Activated CD4-positive, alpha-beta T cell treated with anti-CD3 and anti-CD28 coated beads, Interleukin-2, amount 50 U/mL, for 48 hours (primary cell): ENCODE measurements at places on chromosomes 12 and 14.

GRCh38 chr12:4147031-4147481 lies 126.5 kb upstream of the CCND2 start:
- no peak for DNase-seq

GRCh38 chr14:30808576-30808975 lies 65.8 kb upstream of the COCH start:
- DNase-seq, result no peak

DNA sequence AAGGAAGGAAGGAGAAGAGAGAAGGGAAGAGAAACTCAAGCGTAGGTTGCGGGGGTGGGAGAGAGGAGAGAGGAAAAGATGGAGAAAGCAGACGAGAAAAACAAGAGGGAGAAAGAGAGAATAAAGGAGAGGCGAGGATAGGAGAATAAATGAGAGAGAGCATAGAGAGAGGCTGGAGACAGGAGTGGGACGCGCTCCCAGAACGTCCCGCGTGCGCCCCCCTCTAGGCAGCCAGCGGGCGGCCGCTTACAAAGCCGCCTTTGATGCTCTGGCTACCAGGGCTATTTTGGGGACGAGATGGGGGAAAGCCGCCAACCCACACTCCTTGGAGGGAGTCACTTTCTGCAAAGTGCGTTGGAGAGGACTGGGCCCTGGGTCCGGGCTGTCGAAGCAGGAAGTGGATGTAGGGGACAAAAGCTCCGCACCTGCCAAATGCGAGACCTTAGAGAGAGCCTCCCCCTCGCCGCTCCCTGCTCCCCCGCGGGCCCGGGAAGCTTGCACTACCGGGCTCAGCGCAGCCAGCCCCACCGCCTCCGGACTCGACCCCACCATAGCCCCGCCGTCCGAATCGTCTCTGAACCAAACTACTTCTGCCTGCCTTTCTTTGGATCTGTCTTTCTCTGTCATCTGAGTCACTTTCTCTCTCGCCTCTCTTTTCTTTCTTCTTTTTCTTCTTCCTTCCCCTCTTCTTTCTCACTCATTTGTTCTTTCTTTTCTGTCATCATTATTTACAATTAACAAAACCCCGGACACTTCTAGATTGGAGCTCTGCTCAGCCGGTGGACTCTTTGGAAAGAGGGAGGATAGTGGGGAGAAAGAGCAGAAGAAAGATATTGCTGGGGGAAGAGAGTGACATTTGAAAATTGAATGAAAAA lies 8.0 kb downstream of the ASCL1 start:
- no peak for DNase-seq

DNA sequence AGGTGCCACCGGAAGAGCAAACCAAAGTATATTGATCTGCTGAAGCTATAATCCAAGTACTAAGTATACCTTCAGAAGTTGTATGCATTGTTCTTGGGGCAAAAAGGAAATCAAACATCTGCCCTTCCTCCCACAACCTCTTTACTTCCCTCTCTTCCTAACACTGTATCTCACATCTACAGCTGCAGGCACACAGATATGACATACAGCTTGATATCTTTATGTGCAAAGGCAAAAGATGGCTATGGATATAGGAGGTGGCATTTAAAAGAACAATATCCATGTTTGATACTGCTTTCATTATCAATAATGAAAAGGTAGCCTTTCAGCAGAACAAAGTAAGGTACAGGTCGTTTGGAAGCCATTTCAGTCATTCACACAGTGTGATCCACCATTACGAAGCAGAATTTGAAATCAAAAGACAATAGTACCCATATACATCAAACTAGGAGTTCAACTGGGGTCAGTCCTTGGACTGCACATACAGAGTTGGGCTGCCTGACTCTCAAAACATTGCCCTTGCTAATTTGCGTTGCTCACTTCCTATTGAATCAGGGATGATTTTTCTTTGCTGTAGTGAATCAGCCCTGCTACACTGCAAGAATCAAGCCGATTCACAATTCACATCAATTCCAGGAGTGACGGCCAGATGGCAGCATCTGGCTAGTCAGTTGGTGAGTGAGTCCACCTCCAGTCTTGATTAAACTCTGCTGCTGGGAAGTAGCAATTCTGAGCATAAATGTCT lies 8.9 kb downstream of the ANG start:
- peak; percentile 74 for DNase-seq

DNA sequence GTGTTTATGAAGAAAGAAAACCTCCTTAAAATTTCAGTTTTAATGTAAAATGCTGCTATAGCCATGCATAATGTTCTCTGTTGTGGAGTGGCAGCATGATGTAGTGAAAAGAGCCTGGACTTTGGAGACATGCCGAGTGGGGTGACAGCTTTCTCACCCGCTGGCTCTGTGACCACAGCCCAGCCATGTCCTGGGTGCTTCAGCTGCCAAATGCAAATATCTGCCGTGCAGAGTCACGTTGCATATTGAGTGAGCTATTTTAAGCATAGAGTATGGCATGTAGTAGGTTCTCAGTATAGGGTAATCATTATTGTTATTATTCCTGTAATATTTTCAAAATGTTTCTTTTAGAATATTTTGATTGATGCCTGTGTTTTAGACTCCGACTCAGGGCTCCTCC lies 15.5 kb upstream of the TCTN2 start:
- no peak for DNase-seq

GRCh38 chr12:10001171-10001776 lies 2.4 kb upstream of the CLEC1B start:
- DNase-seq, result no peak

DNA sequence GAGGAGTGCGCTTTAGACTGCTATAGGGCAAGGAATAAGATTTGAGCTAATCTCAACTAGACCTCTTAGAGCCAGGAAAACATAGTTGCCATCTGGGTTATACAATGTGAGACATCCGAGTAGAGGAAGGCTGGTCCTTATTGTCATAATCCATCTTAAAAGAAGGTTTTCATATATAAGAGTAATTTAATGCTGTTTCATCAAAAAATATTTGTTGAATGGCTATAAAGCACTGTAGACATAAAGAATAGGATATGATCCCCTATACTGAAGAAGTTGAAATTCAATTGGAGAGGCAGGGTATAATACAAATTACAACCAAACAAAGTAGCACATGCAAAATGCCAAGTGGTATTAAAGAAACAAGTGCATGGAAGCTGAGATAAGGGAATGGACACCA lies 294.5 kb downstream of the SSPN start:
- no peak for DNase-seq

GRCh38 chr12:132831771-132832170 lies 3.1 kb upstream of the GOLGA3 start:
- no peak for DNase-seq

GRCh38 chr14:45252366-45253069 lies 484 bp downstream of the MIS18BP1 start:
- DNase-seq, result peak; percentile 22

DNA sequence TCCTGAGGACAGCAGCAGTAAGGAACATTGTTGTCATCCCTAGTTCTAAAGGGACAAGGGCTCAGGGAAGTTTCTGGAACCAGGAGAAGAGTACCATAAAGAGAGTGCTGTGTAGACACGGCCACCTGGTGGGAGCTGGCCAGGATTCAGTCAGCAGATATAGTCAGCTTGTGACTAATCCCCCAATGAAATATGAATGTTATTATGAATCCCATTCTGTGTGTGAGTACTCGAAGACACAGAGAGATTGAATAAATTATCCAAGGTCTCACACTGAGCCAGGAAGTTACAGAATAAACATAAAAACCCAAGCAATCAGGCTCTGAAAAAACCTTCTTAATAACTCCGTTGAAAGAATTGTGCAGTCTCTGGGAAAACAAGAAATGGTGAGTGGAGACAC lies 1359.5 kb downstream of the AACS start:
- no peak for DNase-seq

DNA sequence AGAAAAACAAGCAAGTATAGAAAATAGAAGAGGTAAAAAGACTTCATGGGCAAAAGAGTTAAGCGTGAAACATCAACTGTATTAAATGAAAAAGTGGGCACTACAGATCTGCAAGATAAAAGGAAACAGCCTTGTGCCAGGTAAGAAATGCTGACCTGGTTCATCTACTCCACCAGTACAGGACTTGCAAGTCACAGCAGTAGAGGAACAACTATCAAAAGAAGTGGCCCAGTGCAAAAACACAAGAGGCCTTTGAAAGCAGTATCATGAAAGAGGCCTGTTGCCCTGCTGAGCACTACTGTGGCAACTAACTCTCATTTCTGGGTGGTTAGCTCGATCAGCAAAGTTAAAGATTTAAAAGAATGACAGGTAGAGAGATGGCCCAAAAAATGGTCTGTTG lies 10.5 kb downstream of the DHRS7 start:
- no peak for DNase-seq

DNA sequence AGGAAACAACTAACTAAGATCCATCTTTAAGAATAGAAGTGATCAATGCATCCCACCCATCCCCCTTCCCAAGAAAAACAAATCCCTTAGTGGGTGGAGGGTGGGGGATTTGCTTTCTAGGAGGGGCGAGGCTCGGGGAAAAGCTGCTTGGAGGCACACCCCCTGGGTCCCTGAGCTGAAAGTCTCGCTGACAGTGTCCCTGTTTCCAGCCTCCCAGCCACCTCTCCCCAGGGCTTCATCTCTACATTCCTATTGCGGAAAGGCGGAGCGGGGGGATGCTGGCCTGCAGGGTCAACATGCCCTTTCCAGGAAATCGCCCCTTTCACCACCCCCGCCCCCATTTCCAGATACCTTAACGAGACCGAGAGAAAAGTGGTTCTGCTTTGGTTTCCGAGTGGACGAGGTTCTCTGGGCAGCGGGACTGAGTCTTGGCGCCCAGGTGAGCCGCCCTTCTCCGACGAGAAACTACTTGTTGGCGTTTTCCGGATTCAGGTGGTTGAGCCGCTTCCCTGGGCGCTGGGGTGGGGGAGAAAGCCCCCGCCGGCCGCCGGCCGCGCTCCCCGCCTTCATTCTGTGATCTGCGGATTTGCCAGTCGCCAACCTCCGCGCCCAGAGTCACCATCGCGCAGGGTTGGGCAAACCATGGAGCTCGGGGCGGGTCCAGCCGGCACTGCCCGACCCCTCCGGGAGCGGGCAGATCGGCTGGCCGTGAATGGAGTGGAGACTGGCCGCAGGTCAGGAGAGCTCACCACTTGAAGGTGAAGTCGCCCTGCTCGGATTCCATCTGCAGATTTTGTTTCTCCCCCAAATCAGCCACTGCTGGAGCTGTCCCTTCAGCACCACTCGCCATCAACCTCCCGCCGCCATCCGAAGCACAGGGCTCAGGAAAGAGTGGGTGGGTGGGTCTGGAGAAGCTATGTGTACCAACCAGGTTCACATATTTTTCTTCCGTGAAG lies 505 bp downstream of the KCNC2 start:
- peak; percentile 34 for DNase-seq

DNA sequence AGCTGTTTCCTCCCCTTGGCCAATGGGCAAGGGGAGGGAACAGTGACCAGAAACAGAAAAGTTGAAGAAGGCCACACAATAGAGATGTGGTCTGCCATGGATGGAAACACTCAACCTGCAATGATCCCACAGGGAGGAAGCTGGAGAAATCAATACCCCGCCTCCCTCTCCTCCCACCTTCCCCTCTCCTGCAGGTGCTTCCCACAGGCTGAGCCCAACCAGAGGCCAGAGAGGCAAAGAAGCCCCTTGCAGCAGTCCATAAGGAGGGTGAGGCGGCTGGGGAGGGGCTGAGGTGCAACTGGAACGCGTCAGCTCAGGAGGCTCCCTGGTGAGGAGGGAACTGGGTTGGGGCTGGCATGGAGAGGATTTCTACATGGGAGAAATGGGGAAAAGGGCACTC lies 84.0 kb downstream of the RNF34 start:
- DNase-seq, result no peak

- no peak for DNase-seq
These were observed 32.9 kb downstream of the FIGNL2 start for GRCh38 chr12:51815571-51815970.

GRCh38 chr12:119338593-119339363 lies 4.2 kb downstream of the CCDC60 start:
- no peak for DNase-seq

DNA sequence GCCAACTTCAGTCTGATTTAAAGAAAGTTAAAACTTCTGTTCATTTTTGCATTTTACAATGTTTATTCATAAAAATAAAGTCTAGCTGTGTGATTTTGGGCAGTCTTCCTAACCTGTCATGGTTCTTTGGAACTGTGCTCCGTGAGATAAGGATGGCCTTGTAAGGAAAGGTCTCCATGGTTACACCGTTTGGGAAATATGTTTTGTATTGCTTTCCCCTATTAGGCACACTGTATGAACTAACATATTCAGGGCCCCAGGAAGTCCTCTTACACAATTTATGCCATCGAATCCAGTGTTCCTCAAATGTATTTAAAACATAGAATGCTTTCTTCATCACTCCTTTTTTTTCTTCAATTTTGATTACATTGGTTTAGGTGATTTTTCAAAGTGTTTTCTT lies 54.5 kb downstream of the APAF1 start:
- no peak for DNase-seq

DNA sequence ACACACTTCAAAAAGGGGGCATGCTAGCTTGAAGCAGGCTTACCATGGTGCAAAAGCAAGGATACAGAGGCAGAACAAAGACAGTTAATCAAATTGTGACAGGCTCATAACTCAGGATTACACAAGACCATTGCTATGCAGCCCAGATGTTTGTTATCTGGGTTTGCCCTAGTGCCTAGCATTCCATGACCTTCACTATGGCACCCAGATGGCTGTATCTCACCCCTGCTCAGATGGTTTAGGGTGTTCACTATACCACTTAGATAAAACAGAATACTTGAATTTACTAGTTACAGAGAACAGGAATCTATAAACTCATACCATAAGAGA lies 56.2 kb downstream of the SDR9C7 start:
- no peak for DNase-seq

GRCh38 chr12:122947352-122947792 lies 18.9 kb downstream of the ABCB9 start:
- DNase-seq, result no peak

- DNase-seq, result no peak
These were observed 46.3 kb downstream of the FOXN3 start for GRCh38 chr14:89370781-89371180.

DNA sequence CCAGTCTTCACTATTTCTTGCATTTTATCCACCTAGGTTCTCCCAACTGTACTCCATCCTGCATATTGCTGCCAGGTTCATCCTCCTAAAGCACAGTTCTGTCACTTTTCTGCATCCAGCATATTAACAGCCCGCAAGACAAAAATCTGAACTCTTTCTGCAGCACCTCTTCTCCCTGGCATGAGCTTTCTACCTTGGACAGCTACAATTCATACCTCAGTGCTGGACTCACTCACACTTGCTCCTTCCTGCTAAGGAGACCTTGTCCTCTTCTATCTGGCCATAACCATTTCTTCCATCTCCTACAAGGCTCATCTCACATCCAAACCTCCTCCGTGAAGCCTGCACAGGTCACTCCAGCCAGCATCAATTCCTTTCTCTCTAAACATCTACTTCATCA lies 170.1 kb upstream of the GRIP1 start:
- DNase-seq, result no peak
